AG10803 (cell line): ENCODE measurements at places on chromosomes 7 and 10.

GRCh38 chr7:106398786-106399185 is 114.0 kb upstream of the NAMPT start:
- no peak for DNase-seq

- DNase-seq: peak; percentile 61
Observed at GRCh38 chr7:17109020-17109419, 189.4 kb upstream of the AHR start.

GRCh38 chr10:34757933-34758332 is 57.2 kb downstream of the PARD3 start:
- no peak for DNase-seq

DNA sequence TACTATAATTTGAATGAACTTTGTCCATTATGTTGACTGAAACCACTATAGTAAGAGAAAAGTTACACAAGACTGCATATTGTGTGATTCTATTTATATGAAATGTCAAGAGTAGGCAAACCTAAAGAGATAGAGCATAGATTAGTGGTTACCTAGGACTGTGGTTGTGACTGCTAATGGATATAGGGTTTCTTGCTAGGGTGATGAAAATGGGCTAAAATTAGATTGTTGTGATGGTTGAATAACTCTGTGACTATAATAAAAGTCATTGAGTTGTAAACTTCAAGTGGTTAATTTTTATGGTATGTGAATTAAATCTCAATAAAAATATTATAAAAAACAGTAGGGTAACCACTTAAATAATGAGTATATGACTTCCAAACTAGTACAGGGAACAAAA is 142.9 kb upstream of the AHR start:
- no peak for DNase-seq

DNA sequence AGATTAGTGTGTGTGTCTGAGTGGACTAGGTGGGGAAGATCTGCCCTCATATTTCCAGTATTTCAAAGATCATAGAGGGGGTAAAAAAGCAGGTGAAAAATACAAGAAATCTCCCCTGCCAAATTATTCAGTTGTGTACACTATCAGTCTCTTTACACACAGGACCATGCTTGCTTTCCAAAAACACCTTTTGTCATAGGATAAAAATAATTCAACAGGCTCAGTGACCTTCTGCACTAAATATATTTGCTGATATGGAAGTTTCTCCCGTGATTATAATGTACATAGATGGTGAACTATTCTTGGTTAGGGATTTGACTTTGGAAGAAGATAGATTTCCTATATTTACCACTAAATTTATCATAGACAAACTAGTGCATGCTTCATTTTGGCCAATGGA is 24.6 kb upstream of the CSTF2T start:
- no peak for DNase-seq

- no peak for DNase-seq
Observed at GRCh38 chr10:4108693-4109092, 323.7 kb upstream of the KLF6 start.

- no peak for DNase-seq
Observed at GRCh38 chr7:21141476-21141875, 286.4 kb upstream of the SP4 start.

- DNase-seq: peak; percentile 55
Observed at GRCh38 chr7:155597753-155598140, 46.7 kb upstream of the RBM33 start.

- no peak for DNase-seq
Observed at GRCh38 chr7:139293534-139293933, 47.6 kb upstream of the FMC1 start.

- no peak for DNase-seq
Observed at GRCh38 chr10:47268696-47269095, 31.3 kb upstream of the GDF10 start.

GRCh38 chr7:29847916-29848315 is 41.6 kb downstream of the WIPF3 start:
- DNase-seq: no peak

GRCh38 chr7:113142385-113143119 is 24.2 kb upstream of the SMIM30 start:
- no peak for DNase-seq

GRCh38 chr7:106568002-106568679 is 92.8 kb downstream of the CCDC71L start:
- no peak for DNase-seq

- DNase-seq: no peak
Observed at GRCh38 chr7:48011951-48012350, 17.0 kb downstream of the SUN3 start.

DNA sequence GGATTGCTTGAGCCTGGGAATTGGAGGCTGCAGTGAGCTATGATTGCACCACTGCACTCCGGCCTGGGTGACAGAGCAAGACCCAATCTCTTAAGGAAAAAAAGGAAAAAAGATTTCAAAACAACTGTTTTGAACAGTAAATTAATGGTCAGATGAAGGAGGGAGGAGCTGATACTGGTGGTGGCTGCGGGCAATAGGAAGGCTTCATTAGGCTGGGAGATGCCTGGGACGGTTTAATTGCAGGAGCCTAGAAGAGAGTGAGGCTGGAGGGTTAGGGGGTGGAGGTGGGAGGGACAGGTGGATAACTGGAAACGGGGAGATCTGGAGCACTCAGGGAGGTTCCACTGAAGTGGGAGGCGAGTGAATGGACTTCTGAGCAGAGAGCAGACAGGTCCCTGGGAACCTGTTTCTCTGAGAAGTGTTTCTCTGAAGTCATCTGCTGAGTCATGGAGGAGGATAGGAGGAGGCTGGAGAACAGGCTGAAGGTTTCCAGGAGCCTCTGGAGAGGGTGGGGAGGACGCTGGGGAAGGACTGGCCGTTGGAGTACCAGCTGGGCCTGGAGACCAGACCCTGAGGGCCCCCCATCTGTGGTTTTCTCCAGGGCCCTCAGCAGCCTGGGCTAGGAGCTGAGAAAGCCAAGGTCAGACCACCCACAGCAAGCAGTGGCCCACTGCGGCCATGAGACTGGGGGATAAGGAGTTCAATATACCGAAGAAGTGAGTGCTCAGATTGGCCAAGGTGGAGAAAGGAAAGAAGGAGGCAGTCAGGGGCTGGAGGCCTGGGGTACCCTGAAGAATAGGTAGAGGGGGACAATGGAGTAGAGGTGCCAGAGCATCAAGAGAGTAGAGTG is 14.4 kb upstream of the YWHAG start:
- peak; percentile 65 for DNase-seq

DNA sequence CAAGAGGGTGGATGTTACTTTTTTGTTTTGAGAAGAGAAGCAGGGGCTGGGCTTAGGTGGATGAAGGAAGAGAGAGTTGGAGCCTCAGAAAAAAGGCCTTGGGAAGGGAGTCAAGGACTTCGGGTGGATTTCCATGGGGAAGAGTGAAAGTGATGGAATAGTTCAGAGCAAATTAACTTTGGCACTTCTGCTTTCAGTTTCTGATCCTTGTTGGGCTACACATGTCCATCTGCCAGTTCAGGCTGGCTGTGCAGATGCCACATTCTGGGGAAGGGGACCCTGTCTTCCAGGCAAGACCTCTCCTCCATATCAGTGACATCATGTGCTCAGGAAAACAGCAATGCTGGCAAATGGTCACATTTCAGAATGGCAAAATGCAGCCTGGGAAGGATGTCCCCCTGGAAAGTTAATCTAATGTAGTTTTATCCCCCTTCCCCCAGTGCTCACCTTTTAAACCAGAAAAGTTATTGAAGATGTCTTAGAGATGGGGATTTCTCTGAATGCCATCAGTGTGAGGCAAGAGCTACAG is 86.0 kb downstream of the WDFY4 start:
- DNase-seq: no peak

- DNase-seq: peak; percentile 92
Observed at GRCh38 chr10:24952707-24953645, 570 bp upstream of the PRTFDC1 start.

- DNase-seq: peak; percentile 77
Observed at GRCh38 chr7:42237811-42238541, 967 bp upstream of the GLI3 start.

GRCh38 chr10:89242840-89243568 is 8.6 kb downstream of the LIPA start:
- DNase-seq: no peak

- no peak for DNase-seq
Observed at GRCh38 chr7:96449094-96449493, 127.2 kb upstream of the SLC25A13 start.

DNA sequence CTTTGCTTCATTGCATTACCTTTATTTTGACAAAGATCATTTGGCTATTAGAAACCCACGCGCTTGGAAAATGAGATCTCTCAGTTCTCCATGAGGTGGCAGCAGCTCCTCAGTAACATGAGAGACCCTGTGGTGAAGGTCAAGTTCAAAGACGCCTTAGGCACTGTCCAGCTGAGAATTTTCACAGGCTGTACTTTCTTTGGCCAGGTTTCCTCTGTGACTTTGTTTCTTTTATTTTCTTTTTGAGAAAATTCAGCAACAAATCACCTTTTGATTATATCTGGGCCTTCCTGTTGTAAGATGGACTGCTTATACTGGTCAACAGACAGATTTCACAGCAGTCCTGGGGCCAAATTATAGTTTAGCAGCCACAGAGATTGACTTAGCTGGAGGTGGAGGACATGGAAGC is 54.5 kb downstream of the RAB18 start:
- peak; percentile 74 for DNase-seq

DNA sequence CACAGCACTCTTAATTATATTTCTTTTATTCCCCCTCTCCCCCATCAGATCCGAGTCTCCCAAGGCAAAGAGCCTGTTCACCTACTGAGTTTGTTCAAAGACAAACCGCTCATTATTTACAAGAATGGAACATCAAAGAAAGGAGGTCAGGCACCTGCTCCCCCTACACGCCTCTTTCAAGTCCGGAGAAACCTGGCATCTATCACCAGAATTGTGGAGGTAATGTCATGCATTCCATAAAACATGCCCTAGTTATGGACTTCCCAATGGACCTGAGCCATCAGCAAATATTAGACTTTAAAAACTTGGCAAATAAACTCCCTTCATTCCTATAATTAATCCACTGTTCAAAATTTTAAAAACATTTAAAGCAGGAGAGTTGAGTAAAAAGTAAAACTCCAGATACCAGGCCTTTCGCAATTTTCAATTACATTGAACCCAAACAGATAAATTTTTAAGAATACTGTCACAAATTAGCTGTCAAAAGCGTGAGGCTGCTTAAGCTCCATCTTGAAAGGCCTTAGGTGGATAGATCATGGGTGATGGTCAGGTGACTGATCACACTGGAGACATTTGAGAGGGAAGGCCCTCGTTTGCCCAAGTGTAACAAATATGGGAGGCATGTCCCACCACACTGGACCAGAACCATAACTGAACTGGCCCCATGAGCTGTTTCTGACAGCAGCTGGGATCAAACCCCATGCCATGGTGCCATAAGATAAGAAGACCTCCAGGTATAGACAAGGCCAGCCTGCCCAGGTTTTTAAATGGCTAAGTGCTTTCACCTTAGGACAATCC is 46.9 kb upstream of the ARL4A start:
- no peak for DNase-seq

GRCh38 chr7:134605978-134606923 is 40.4 kb upstream of the BPGM start:
- DNase-seq: peak; percentile 50

GRCh38 chr7:111529507-111530355 is 32.6 kb downstream of the IMMP2L start:
- DNase-seq: no peak

GRCh38 chr10:35892526-35892925 is 250.4 kb upstream of the FZD8 start:
- DNase-seq: no peak

- DNase-seq: peak; percentile 48
Observed at GRCh38 chr10:43218206-43218950, 48.5 kb downstream of the RASGEF1A start.

DNA sequence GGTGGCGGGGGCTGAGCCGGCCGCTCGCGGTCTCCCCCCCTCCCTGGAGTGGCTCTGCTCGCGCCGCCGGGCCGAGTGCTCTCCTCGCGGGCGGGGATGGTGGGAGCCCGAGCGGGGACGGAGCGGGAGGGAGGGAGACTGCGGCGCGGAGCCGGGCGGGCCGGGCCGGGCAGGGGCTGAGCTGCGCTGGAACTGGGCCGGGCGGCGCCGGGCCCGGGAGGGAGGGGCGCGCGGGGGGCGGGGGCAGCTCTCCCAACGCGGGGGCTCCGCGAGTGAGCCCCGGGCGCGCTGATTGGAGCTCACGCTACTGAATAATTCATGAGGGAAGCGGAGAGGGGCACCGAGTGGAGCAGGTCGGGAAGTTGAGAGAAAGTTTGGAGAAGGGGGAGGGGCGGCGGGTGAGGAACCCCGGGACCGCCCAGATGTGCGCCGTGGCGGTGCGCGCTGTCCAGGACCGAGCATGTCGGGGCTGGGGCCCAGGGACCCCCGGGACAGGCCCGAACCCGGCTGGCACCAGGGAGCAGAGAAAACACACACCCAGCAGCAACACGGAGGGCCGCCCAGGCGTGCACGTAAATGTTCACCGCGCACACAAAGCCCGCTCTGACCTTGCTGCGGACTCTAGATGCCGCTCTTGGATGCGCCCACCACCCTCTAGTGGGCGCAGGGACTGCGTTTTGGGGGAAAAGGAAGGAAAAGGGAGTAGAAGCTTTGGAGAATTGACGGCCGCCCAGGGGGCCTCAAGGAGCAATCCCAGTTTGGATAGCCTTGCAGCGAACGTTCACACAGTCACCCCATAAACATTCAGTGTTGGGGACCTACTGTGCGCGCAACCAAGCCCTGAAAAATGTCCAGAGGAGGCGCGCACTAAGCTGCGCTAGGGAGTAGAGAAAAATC is at the start of gene EPHB4:
EPHB4 (minus strand) TSS at position 194 of the 897 bp plus-strand sequence. CDS start 493 bp downstream, outside the sequence.
- peak; percentile 82 for DNase-seq

- no peak for DNase-seq
Observed at GRCh38 chr10:86083206-86083605, 283.4 kb downstream of the GRID1 start.

GRCh38 chr10:77501846-77502261 is 135.8 kb downstream of the KCNMA1 start:
- DNase-seq: peak; percentile 41

- no peak for DNase-seq
Observed at GRCh38 chr7:101527844-101528667, 101.0 kb downstream of the MYL10 start.

DNA sequence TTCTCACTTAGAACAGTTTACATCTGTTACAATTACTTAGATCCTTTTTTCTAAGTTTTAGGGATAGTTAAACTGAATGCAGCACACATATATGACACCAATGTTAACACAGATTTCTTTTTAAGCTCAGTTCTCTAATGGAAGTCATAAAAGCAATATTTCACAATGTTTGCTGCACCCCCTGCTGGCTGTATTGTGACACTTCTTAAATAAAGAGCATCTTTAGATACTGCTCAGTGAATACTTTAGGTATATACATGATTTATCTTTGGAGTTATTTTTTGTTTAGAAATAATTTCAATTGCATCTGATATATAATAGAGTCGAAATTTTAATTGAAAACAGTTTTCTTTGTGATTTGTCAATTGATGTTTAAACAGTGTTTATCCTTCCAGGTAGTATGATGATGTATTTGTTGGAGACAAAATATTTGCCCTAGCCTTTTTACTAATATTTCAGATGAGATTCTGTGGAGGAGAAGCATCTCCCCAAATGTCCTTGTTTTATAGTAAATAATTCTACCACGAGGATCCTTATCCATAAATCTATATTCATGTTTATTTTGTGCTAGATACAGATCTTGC is 174.4 kb downstream of the ST7 start:
- peak; percentile 60 for DNase-seq

- no peak for DNase-seq
Observed at GRCh38 chr7:92206672-92207071, 27.7 kb upstream of the LRRD1 start.

- peak; percentile 73 for DNase-seq
Observed at GRCh38 chr10:5949009-5949759, 28.2 kb downstream of the IL15RA start.
